ENCODE measurements at places on chromosomes 13 and 19. TPM values are rescaled to one million over a fixed set of nuclear protein-coding genes. Genes with fewer than 3 reads are reported as not detected.

Gene NUFIP1
- 3.0 TPM for total RNA-seq

Gene CSNK1A1L
- not detected for total RNA-seq

DNA sequence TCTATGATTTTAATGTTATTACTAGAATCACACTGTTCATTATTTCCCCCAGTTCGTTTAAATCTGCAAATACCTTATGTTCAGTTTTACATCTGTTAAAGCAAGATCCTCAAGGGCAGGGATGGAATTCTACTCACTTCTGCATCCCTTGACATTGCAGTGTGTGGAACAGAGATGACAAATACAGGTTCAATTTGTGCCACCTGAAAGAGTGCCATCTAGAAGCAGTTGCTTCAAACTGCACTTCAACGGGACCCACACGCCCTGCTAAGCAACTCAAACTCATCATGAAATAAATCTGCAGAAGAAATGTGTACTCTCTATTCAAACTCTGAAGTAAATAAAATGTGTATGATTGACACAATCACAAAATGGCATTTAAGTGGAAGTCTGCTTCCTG is 44.5 kb downstream of the RUBCNL start:
- DNase-seq: no peak

DNA sequence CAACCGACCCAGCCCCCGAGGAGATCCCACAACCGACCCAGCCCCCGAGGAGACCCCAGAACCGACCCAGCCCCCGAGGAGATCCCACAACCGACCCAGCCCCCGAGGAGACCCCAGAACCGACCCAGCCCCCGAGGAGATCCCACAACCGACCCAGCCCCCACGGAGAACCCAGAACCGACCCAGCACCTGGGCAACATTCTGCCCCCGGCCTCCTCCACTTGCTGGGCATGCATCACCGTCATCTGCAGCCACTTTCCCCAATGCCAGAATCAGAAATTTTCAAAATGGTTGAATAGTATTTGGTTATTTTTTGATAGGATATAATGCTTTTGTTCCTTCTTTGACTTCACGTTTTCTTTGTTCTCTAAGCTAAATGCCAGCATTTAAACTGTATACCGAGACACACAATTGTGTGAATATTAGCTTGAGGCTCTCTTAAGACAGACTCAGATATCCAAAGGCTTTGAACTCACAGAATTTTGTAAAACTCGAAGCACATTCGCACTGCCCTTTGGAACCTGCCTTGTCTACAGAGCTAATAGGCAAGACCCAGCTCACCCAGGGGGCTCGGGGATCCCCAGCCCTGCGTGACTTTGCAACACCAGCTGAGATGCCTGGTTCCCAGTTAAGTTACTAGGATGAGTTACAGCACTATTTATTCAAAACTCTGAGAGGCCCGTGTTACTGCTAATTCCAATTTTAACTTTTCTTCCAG is 15.5 kb upstream of the RASA3 start:
- no peak for DNase-seq

DNA sequence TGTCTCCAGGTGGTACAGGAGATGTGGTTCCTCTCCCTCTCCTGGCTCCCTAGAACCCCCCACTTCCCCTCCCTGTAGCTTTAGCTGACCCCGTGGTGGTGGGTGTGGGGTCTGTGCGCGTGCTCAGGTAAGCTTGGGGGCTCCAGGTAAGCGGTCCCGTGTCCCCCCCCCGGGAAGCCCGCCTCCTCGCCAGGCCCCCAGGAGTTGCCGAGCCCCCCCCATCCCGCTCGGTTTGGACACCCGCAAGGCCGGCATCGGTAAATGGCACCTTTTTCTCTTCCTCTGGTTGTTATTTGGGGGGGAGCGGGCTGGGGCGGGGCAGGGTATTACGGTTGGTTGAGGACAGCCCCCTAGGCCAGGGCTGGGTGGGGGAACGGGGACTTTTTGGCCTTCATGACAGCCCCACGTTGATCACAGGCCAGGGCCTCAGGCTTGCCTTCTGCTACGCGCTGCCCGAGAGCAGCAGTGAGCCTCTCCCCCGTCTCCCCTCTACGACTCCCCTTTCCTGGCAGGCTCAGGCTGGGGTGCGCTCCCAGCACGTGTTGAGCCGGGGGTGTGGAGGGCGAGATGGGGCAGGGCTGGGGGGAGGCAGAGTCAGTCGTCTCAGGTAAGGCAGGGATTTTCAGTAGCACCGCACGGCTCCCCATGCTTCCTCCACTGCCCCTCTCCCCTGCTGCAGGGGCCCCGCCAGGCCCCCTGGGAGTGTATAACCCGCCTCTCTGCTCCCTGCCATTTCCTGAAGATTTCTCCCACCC is 10.7 kb upstream of the LIN7B start:
- no peak for DNase-seq
